ENCODE measurements at places on chromosomes 4 and X.

GRCh38 chr4:110622841-110623717, at the start of gene PITX2:
Gene PITX2 (minus strand): TSS chr4:110623077. CDS start chr4:110622460, 617 bp downstream.
- peak; percentile 3 for DNase-seq

DNA sequence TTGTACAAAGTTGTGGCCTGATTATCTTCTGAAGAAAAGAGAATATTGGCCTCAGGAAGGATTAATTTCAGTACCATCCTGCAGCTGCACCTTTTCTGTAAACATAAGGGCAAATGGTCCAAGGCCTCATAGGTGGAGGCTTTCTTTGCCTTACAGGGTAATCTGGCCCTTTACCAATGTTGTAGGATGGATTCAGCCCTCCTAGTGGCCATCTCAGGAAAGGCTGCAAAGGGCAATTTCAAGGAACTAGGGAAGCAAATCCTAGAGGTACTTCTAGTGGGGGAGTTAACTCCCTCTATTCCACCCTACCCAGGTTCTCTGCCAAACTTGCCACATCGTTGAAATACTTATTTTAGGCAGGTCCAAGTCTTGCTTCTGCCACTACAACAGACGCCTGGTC, 57.6 kb downstream of the UGT2B11 start:
- DNase-seq = no peak

GRCh38 chr4:84394386-84394785, 104.7 kb downstream of the NKX6-1 start:
- no peak for DNase-seq

GRCh38 chrX:106457802-106458201, 154.0 kb upstream of the RADX start:
- no peak for DNase-seq

DNA sequence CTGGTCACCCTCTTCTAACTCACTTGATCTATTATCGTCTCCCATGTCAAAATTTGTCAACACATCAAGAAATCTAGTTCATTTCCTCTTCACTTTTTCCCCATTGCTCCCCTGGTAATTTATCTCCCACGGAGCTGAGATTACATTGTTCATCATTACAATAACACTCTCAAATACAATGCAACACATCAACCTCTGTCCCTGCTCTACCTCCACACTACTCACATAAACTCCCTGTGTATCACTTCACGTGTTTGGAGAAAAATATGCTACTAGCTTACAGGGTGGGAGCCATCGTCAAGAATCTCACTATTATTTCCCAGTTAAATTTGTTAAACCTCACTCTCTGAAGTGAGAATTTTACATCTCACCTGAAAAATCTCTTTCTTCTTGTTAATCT, 1006.4 kb downstream of the ARAP2 start:
- no peak for DNase-seq

- DNase-seq = no peak
Measured at GRCh38 chr4:176238157-176238610, 30.8 kb downstream of the ASB5 start.

DNA sequence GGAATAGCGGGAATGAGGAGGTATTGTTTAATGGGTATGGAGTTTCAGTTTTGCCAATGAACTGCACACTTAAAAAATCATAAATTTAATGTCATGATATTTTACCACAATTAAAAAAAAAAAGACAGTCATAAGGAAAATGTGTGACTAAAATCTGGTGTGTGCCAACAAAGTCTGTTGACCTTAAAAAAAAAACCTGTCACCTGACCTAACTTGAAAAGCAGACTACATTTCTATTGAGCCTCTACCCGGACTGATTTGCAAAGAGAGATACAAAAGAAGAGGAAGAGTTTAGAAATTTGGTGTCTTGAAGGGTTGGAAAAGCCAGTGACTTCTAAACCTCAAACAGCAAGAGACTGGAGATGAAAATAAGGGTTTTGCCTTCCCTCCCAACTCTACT, 48.4 kb downstream of the TMEM150C start:
- DNase-seq = no peak

- DNase-seq = no peak
Measured at GRCh38 chr4:154304679-154305078, 186.9 kb downstream of the DCHS2 start.

- no peak for DNase-seq
Measured at GRCh38 chrX:119156241-119156640, 28.6 kb upstream of the KIAA1210 start.

- no peak for DNase-seq
Measured at GRCh38 chrX:100830143-100830542, 10.0 kb downstream of the CSTF2 start.

DNA sequence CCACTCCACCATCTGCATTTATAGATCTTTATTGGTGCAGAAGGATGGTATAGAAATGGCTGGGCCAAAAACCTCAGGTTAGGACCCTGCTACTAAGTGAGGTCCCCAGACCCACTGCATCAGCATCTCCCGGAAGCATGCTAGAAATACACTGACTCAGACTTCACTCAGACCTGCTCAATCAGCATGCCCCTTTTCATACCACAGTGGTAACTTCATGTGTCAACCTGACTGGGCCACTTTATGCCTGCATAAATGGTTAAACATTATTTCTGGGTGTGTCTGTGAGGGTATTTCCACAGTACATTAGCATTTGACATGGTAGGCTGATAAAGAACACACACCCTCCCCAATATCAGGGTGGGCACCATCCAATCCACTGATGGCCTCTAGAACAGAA, 118.6 kb upstream of the VCX3B start:
- DNase-seq = no peak

GRCh38 chr4:76083386-76083988, 9.0 kb downstream of the ART3 start:
- no peak for DNase-seq

DNA sequence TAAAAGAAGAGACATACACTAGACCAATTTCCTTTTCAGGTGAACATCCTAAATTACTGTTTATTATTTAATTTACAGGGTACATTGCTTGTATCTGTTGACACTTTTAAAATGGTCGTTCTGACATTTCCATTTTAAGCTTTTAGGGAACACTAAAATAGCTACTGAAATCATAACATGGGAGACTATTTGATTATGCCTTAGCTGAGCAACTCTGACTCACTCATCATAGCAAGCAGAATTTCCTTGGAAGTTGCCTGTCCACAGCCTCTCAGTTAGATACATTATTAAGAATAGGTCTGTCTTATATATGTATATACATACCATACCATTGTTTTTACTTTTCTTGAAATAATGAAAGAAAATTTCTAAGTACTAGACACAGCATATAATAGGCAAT, 22.0 kb downstream of the GUCY1B1 start:
- DNase-seq = no peak

DNA sequence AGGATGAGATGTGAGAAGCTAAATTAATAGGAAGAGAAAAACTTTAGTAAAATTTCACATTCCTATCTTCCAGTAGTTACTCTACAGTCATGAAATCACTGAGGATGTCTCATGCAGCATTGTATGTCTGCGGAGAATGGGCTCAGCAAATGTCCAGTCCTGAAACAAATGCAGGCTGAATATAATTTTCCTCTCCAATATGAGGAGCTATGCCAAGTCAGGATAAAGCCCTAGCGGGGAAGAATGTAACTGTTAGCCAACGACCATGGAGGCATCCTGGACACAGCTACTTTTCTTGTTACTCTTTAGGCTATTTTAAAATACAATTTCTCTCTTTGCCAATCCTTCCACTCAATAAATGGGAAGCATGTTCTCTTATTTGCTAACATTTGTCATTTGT, 127.7 kb downstream of the PRKX start:
- no peak for DNase-seq

DNA sequence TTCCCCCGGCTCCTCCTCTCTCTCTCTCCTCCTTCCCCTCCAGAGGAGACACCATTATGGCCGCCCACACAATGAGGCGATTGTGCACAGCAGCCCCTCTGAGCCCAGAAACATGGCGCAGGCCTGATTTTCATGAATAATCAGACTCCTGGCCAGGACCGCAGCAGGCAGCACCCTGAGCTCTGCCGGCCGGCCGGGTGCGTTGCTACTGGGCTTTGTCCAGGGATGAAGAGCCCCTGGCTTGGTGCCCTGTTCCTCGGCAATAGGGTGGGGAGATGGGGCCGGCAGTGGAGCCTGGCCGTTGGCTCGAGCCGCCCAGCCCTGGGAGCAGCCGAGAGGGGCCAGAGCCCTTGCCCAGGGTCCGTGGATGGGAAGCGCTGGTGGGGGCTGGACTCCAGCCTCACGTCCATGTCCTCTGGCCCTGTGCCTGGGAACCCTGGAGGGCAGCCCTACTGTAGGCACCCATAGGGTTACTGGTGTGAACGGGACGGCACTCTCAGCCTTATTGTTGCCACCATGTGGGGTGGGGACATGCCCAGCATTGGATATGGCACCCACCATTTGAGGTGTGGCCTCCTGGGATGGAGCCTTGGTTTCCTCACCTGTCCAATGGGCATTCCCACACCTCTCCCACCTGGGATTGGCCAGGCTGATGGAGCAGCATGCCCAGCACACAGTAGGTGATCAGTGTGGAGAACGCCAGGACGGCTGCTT, 103.0 kb downstream of the SORCS2 start:
- no peak for DNase-seq

DNA sequence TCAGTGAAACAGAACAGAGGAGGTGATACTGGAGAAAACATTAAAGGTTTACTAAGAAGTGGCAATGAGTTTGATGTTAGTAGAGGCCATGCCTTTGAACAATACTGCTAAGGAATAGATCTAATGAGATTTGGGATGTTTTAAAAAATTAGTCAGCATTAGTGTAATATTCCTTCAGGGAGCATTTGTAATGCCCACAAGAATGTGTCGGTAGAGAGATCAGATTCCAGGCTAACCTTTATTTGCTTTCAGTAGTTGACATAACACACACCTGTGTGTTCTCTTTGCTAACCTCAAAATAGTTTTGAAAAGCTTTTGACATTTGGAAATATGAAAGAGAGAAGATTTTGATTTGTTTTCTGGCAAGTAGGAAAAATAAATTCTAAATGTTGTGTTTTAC, 328.8 kb downstream of the BMPR1B start:
- no peak for DNase-seq

DNA sequence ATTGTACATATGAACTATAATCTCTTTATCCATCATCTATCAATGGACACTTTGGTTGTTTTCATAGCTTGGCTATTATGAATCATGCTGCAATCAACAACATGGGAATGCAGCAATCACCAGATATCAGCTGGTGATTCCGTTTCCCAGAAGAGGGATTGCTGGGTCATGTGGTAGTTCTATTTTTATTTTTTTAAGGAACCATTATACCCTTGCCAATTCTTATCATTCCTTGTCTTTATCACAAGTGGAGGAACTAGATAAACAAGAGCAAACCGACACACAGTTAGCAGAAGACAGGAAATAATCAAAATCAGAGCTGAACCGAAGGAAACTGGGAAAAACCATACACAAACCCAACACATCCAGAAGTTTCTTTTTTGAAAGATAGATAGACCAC, 14.5 kb upstream of the LNX1 start:
- no peak for DNase-seq

GRCh38 chr4:10589321-10589720, 95.2 kb downstream of the CLNK start:
- DNase-seq = no peak

All from stimulated activated CD8-positive, alpha-beta memory T cell treated with anti-CD3 and anti-CD28 coated beads, Interleukin-4, amount 100 ng/mL, for 1 hour (primary cell).